Smooth muscle cell of the coronary artery (primary cell): ENCODE measurements at places on chromosomes 4 and X. TPM values are rescaled to one million over a fixed set of nuclear protein-coding genes. Genes with fewer than 3 reads are reported as not detected.

The ERVMER34-1 gene
- 0.08 TPM in 1 of 2 replicates, not detected in the other for total RNA-seq

The UCP1 gene
- not detected in 2 replicates for total RNA-seq

The TNMD gene
- total RNA-seq, result not detected in 2 replicates

The WNK3 gene
- 0.15 and 0.23 TPM in 2 replicates for total RNA-seq

The CT47B1 gene
- total RNA-seq, result not detected in 2 replicates

The XAGE2 gene
- total RNA-seq, result not detected in 2 replicates

The MSX1 gene
- 1.9 and 3.1 TPM in 2 replicates for total RNA-seq

The DUX4 gene
- not detected in 2 replicates for total RNA-seq

The MAGEA2B gene
- not detected in 2 replicates for total RNA-seq
